ENCODE measurements at places on chromosomes 16 and 17.

DNA sequence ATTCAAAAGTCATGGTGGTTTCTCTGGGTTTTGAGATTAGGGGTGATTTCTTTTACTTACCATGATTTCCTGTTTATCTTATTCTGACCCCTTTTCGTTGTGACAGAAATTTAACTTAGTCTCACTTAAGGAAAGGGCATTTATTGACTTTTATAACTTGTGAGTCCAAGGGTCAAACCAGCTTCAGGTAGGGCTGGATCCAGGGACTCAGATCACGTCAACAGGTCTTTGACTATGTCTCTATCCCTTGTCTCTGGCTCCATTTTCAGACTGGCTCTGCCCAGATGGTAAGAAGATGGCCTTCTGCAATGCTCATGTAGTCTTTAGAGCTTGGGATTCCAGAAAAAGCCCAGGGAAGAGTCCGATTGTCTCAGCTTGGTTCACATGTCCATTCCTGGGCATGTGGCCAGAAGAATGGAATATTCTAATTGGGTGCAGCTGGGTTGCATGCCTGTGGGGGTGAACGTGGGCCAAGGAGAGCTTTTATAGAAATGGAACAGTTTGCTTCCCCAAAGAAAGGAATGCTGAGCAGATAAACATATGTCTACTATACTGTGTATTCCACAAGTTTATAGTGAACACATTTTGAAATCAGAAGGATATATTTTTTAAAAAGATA is 13.4 kb downstream of the USP43 start:
- DNase-seq, result no peak

DNA sequence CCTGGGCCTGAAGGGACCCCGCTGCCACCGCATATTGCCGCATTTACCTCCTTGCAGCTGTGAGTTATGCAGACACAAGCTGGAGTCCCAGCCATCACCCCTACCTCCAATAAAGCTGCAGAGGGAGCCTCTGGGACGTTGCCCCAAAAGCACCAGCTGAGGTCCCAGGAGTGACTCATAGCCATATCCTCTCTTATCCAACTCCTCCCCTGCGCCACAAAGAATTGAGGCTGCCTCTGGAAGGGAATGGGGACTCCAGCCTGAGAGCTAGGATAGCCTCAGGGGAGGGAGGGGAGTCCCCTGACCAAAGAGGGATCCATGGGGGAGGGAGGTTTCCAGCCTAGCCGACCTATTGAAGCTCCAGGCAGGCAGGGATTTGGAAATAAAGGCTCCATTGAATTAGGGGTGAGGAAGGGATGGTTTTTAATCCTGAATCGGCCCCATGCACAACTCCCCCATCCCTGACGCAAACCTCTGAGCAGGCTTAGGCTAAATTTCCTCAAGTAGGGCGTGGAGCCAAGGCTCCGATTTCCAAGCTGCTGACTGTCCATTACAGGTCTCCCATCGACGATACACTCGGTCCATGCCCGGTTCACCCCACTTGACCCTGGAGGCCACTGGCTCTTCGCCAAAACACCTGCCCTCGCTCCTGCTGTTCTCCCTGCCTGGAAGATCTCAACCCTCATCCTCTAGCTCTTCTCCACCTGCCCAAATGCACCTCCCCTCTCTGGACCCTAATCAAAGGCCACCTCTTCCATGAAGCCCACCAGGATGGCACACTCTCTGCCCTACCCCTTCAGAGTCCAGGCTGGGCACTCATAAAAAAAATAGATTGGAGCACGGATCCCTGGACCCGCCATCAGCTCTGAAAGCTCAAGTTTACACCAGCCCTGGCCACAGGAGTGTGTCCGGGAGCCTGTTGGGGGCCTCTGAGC is 27.5 kb downstream of the PIMREG start:
- DNase-seq, result no peak

GRCh38 chr17:49378311-49378710 is 16.3 kb upstream of the ZNF652 start:
- no peak for DNase-seq

DNA sequence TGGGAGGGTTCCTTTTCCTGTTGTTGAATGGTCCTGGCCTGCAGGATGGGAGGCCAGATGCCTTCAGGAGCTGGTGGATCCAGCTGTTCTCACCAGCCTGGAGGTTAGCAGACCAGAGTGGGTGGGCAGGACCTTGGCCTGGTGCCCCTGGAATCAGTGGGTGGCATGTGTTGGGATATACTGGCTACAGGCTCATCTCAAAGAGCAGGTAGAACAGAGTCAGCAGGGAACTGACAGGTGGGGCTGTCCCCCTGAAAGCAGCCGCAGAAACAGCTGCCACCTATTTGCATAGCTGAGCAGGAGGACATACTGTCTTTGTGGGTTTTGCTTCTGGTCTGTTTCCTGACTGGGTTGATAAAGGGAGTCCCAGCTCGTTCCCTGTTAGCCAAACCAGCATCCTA is 144.1 kb downstream of the RAB11FIP4 start:
- DNase-seq, result no peak

DNA sequence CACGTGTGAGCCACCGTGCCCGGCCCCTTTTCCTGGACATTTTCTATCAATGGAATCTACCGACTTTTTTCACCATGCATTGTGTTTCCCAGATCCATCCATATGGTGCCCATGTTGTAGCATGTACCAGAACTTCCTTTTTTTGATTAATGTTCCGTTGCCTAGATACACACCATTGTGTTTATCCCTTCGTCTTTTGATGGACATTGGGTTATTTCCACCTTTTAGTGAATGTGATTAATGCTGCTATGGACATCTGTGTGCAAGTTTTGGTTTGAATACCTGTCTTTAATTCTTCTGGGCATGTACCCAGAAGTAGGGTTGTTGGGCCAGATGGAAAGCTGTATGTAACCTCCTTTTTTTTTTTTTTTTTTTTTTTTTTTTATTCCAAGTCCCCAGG is 79.8 kb downstream of the NT5M start:
- DNase-seq, result no peak

DNA sequence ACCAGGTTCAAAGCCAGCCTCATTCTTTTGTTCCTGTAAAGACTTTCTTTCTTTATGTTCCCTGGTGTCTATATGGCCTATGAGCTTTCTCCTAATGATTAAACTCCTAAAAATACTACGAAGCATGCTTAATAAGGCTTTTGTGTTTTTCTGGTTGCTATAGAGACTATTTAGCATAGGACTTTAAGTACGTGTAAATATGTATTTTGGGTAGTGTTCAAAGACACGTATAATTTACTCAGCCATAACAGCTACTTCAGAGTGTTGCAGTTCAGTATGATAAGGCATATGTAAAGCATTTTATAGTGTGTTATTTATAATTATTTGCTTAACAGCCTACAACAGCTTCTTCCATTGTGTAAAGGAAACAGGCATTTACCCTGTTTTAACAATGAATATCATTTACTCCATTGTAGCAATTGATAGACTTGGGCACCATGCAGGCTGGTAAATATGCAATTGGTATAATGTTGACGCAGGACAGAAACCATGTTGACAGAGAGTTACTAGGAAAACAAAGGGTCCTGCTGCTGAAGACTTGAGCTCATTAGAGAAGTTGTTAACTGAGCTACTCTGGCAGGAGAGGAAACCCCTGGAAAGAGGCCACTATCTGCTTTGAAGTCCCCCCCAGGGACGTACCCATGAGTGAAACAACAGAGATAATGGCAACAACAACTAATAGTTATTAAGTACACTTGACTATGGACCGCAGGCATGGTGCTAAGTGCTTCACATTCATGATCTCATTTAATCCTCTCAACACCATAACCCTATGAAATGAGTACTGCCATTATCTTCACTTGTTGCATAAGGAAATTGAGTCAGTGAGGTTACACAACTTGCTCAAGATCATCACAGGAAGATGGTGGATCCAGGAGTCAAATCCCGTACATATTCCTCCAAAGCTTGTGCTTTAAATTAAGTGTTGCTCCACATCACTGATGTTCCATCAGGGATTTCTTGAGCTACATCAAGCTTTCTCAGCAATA is 342.2 kb upstream of the DYNLRB2 start:
- no peak for DNase-seq

GRCh38 chr17:27549251-27549893 is 81.6 kb upstream of the LGALS9 start:
- DNase-seq, result no peak

DNA sequence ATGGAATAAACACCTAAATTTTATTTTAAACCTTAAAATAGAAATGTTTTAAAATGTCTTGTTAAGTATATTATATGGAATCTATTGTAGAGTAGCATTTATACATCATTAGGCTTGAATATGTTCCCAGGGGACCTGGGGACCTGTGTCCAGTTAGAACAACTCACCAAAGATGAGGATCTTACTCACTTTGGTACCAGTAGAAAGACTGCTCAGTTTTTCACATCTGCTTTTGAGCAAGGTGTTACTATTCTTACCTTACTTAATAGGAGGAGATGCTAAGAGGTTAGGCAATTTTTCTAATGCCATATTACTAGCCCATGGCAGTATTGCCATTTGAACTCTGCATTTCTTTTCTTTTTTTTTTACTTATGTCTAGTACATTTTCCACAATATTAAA is 14.7 kb downstream of the STXBP4 start:
- DNase-seq, result no peak

DNA sequence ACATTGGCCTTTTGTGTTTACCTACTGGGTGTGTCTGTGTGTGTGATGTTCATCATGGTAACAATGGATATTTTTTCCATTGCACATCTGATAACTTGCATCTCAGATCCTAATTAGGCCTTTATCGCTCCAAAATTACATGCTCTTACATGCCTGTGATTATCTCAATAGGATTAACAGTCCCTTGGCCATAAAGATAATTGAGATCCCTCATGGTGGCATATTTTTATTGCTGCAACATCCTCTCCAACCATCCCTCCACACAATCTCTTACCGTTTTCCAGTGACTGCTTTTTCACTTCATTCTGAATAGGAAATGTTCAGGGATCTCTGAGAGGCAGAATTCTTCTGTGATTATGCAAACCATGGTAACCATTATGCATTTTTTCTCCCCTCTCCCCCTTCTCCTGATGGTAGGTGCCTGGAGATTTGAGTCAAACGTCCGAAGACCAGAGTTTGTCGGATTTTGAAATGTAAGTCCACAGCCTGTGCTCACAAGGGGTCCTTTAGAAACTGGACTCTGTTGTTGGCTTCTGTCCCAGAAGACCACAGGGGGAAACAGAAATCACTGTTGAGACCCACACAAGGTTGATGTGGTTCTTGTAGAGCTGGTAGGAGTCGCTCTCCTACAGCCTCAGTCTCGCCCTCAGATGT is 405.5 kb downstream of the CPPED1 start:
- no peak for DNase-seq

- no peak for DNase-seq
These were observed 507 bp downstream of the CIITA start for GRCh38 chr16:10877472-10877946.

- DNase-seq, result no peak
These were observed 7.1 kb downstream of the TRARG1 start for GRCh38 chr17:1286379-1287106.

DNA sequence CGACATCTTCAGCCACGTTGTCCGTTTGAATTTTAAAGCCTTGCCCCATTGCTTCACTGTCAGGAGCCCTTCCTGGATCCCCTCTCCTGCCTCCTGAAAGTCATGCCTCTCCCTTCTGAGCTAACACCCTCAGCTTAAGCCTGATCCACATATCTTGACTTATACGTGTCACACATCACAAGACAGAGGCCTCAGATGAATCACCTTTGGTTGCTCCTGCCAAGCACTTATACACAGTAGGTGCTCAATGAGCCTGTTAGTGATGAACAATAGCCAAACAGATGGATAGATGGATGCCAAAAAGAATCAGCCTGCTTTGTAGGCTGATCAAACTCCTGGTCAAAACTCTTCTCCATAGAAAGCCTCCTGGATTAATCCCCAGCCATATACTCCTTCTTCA is 31.8 kb downstream of the PITPNM3 start:
- no peak for DNase-seq

GRCh38 chr16:48526058-48526957 is 83.7 kb downstream of the N4BP1 start:
- no peak for DNase-seq

DNA sequence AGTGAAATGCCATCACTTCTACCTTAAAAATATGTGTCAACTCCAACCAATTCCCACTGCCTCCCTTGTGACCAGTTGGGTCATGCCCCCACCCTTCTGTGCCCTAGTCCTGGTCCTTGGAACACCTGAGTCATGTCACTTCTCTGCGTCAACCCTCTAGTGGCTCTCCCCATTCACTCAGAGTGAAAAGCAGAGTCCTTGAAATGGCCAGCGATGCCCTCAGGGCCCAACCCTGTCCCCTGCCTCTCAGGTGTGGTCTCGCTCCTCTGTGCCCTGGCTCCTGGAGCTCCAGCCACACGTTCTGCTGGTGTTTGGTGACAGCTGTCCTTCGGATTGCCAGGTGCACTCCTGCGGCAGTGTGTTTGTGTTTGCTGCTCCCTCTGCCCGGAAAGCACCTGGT is 89.2 kb downstream of the SPECC1 start:
- no peak for DNase-seq

GRCh38 chr16:31228206-31228605 is 11.3 kb upstream of the PYDC1 start:
- DNase-seq, result no peak

DNA sequence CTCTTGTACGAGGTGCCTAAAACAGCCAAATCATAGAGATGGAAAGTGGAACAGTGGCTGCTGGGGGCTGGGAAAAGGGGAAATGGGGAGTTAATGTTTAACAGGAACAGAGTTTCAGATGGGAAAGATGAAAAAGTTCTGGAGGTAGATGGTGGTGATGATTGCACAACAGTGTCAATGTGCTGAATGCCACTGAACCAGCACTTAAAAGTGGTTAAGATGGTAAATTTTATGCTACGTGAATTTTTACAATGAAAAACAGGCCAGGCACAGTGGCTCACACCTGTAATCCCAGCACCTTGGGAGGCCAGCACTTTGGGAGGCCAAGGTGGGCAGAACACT is 130.4 kb downstream of the C16orf78 start:
- DNase-seq, result no peak

DNA sequence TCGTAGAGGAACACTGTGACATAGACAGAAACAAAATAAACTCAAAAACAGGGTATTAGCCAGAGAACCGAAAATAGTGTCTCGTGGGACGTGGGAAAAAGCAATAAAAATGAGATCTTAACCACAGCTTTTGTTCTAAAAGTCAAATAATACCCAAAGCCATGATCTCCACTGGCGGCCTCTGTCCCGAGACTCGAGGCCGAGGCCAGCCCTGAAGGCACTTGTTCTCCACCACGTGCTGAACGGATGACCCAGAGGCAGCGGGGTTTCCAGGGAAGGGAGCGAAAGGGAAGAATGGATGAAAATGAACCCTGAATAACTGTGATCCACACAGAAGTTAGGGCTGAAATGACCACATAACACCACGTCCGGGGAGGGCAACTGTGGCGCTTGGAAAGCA is 84.8 kb upstream of the CREBBP start:
- DNase-seq, result no peak

GRCh38 chr17:64103391-64104364 is 26.3 kb downstream of the ERN1 start:
- DNase-seq, result no peak
